NCI-H526 treated with DMSO at 0.1 percent for 48 hours (cell line): ENCODE measurements at places on chromosomes 1 and 21.
A peak's percentile ranks its signal among the peaks of the same experiment; 100 is the strongest.

- DNase-seq: no peak
These were observed 40.7 kb upstream of the TRAPPC10 start for GRCh38 chr21:43971201-43971991.

DNA sequence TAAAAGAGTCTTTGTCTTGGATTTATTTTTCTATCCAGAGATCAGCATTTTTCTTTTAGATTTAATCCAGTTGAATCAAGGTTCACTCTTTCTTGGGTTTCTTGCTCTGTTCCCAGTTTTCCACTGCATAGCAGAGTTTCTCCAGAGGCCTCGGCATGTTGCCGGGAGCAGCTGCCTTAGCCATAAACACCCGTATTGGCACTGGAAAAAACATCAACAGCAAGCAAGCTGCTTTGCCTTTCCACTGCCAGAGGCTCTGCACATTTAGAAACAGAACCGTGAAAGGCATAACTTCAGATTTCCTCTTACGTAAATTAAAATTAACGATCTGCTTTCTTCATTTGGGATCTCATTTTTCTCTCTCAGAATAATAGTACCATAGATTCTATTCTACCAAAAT is 181.8 kb upstream of the L1TD1 start:
- DNase-seq: no peak

GRCh38 chr1:4132352-4133296 is 232.6 kb upstream of the C1orf174 start:
- no peak for DNase-seq

DNA sequence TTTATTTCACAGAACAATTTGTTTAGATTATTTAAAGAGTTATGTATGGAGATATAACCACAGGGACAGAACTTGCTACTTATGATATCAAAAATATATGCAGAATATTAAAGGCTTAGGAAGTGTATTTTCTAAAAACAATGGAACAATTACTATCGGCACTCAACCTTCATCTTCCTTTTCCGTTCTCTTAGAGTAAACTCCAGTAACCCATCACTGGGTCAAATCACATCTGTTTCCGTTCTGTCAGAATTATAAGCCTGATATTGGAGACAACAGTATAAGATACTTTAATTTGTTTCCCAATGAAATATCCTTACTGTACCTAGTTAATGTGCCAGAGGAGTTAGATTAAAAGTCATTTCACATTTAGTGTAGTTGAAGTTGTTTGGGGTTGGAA is 32.2 kb downstream of the DTL start:
- no peak for DNase-seq

DNA sequence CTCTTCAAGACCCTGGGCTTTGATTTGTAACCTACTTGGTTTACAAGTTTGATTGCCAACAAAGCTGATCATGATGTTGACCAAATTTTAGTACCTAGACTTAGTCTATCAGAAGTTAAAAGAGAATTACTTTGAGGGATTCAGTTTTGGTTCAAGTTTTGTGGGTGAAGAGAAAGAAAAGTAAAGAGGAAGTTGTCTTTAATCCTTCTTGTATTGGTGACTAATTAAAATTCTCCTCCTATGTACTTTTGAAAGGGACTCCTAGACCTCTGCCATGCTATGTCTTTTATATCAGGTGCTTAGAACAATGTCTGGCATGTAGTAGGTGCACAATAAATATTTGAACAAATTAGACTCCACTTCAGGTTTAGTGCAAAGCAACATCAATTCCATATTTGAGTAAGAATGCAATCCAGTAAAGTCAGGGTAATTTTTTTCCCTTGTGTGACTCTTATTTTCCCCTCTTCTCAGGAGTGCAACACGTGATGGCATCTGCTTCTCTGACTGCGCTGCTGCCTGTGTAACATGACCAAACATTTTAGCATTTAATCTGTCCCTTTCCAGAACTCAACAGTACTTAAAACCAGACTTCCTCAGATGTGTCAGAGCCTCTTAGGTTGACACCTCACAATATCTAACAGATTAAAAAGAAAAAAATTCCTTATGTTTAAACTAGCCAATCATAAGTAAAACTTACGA is 41.1 kb upstream of the KCNQ4 start:
- no peak for DNase-seq

DNA sequence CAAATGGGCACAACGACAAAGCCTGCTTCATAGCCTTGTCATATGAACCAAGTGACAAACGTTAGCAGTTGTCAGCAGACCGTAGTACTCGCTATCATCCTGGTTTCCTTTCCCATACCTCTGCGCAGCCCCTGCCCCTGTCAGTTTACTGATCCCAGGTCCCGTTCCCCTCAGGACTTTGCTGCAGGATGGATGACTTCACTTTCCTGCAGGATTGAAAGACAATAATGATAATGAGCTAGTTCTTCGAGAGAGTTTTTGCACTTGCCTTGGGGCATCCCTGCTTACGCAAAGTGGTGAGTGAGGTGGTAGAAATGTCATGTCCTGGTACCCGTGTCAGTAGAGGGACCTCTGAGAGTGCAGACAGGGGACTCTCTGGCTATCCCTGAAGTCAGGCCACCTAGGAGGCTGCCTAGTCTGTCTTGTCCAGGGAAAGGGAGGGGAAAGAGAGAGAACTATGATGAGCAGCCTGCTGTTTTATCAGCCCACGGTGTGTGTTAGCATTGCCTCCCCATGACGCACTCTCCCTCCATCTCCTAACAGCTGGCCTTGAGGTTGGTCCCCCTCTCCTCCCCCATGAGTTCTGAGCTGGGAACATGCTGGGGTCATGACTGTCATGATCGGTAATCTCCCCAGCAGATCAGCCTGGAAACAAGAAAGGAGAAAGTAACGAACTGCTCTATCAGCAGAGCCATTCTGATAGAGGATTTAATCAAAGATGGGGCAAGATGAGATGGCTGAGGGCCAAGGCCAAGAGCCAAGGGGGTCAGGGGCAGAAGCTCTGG is 53.7 kb downstream of the ELK4 start:
- DNase-seq: no peak

- no peak for DNase-seq
These were observed 121.5 kb downstream of the XCL2 start for GRCh38 chr1:168422203-168422847.

GRCh38 chr21:38965910-38966504 is 160.3 kb downstream of the ETS2 start:
- peak; percentile 56 for DNase-seq

DNA sequence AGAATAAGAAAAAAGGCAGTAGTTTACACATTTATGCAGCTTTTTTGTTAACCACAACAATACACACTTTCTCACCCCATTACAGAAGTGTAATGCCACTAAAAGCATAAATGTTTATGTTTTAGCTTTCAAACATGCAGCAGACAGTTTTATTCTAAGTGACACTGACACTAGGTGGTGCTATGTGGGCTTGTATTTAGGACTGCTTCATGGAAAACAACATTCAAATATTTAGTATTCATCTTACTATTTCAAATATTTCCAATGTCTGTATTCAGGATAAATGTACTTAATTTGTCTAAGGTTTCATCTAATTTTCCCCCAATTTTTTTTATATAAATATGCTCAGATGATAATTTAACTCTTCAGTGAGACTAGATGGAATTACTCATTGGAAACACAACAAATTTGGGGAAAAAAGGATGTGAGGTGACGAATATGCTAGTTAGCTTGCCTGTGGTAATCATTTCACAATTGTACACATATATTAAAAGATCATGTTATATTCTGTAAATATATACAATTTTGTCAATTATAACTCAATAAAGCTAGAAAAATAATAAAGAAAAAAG is 71.4 kb downstream of the USP1 start:
- DNase-seq: no peak

GRCh38 chr1:183070923-183071618 is 47.9 kb downstream of the LAMC1 start:
- peak; percentile 94 for DNase-seq

DNA sequence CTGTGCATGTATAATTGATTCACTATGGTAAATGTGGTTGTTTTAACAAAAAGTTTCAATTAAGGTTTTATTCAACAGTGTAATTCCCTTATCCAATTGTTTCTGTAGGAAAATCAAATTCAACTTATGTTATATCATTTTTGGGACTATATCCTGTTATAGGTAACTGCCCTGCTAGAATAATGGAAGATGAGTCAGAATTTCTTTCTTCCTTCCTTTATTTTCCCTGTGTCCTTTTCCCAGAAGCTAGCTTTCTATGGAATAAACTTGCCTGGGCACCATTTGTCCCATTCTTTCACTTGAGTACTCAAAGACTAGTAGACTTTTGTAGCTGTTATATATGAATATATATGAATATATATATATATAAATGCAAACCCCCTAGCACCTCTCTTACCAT is 301.3 kb downstream of the TM2D1 start:
- DNase-seq: no peak

DNA sequence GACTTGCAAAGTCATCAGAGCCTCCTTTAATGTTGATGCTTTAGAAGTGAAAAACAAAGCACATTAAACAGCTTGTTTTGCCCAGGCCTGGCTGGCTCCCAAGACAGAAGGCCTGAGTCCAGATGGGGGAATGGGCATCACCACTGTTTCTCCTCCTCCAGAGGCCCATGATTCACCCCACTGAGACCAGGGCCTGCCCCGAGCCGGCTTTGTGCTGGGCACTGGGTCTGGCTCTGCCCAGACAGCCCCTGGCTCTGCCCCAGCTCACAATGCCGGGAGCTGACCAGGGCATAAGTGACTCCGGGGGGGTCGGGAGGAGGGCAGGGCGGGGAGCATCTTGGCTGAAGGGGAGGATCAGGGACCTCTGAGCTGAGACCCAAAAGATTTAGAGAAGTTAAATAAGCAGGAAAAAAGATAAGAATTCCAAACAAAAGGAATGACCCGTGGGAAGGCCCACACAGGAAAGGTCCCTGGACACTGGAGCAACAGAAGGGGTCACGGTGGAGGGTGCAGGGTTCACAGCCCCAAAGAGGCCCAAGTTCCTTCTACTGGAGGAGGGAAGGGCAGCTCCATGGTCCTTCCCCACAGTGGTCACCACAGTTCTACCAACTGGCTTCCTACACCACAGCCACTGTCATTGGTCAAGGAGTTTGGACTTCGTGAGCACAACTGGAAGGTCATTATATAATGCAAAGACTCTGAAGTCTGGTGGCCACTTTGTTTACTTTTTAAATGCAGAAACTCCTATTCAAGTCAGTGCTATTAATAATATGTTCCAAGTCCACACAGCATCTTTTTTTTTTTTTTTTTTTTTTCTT is 5.5 kb downstream of the C2CD2 start:
- no peak for DNase-seq

- DNase-seq: no peak
These were observed 58.5 kb downstream of the SLC25A24 start for GRCh38 chr1:108141621-108142020.

- no peak for DNase-seq
These were observed 252.2 kb upstream of the ADAMTS5 start for GRCh38 chr21:27219068-27219467.

DNA sequence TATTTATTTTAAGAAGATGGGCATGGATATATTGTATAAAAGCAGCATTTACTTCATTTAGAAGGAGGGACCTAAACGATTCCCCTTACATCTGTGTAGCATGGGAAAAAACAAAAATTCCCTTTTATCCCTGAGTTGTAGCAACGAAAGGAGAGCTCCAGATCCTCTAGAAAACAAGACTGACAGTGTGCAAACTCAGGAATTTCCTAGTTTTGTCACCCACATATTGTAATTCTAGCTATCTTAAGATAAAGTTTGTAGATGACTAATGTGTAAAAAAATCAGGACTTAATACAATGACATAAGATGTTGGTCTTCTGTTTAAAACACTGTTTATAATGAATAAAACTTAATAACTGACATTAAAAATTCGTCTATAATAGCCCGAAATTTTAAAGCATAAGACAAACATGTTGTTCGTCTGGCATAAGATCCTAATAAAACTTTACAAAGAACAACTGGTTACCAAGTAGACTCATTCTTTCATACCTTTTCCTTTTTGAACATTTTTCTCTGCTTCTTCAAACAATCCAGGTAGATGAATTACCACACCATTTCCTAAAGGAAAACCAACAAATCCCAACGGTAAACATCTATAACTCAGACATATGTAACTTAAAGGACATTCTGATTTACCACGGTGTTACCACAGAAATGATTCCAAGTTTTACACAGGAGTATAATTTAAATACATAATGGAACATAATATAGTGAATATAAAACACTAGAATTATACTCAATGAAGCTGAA is 15.2 kb downstream of the ADSS2 start:
- DNase-seq: no peak

- no peak for DNase-seq
These were observed 68.6 kb upstream of the VAV3 start for GRCh38 chr1:108033550-108033951.

DNA sequence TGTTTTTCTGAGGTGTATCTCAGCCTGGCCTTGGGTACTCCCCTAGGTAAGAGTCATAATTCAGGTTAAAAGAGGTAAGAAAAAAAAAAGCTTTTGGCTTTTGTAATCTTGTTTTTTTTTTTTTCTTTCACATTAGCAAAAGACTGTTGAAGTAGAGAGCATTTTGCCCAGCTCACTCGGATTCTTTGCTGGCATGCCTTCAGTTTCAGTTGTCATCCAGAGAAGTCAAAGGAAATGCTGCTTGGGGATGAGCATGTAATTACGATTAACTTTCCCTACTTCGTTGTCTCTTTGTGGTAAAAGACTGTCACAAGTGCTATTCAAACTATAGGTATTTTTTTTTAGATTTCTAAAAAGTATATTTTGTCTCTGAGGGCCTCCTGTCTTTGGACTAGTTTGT is 6.3 kb downstream of the BACH1 start:
- no peak for DNase-seq
